AG09319 (cell line): ENCODE measurements at places on chromosomes 2 and 18.

- no peak for DNase-seq
These were observed 173.3 kb downstream of the TRIB2 start for GRCh38 chr2:12890066-12890465.

GRCh38 chr2:240431271-240431660 is 4.2 kb upstream of the GPC1 start:
- no peak for DNase-seq

GRCh38 chr2:38436227-38436664 is 59.2 kb upstream of the ATL2 start:
- DNase-seq: no peak

DNA sequence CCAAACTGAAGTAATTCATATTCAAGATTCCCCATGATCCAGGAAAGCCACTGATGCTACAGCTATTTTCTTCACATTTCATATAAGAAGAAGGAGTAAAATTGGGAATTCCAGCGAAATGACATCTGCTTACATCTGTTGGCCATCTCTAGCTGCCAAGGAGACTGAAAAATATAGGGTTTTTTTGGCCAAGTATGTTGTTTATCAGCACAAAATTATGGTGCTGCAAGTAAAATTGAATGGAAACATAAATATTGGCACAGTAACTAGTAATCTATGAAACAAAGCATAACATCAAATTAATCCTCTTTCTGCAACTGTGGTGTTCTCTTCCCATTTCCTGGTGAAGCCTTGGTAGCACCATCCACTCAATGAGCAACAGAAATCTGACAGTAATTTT is 649.5 kb upstream of the ZNF804A start:
- no peak for DNase-seq

DNA sequence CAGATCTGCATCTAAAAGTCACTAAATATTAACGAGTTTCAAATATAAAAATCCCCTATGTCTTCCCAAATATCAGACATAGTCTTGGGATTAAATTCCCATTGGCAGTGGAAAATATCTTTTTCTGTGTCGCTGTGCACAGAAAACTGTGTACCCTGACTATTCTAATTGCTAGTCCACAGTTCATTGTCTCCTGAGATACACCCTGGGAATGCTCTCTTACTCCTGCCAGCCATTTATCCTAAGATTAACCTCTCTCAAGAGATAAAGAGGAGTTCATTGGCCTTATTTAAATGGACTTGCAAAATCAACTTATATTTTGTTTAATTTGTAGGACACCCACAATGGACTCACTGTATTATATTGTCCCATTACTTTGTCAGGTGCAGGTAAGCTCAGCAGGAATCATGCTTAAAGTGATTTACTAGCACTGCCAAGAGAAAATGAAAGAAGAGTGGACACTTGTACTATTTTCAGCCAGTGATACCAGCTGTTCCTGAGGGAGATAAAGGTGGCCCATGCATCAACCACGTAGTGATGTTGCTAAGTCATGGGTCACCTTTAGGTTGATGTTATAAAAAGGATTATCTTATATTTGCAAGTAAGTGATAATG is 553.8 kb downstream of the PIK3C3 start:
- DNase-seq: no peak
